ENCODE measurements at places on chromosomes 16 and 17.

- no peak for DNase-seq
Observed at GRCh38 chr17:63740464-63741142, 996 bp downstream of the STRADA start.

GRCh38 chr17:68089881-68090280 is 54.3 kb downstream of the KPNA2 start:
- no peak for DNase-seq

DNA sequence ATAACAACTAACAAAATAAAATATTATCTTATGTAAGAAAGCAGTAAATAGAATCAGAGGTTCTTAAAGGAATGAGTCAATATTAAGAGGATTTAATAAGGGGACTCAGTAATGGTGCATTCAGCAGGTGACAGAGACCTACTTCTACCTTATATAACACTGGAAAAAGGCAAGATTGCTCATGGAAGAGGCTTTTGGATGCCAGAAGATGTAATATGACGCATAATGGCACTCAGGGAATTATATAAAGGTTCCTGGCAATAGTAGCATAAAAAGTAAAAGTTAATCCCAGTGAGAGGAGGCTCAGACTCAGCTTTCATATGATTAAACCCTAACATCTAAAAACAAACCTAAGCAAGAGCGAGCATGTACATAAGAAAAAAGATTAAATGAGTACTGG is 136.0 kb upstream of the NACA2 start:
- DNase-seq, result no peak

DNA sequence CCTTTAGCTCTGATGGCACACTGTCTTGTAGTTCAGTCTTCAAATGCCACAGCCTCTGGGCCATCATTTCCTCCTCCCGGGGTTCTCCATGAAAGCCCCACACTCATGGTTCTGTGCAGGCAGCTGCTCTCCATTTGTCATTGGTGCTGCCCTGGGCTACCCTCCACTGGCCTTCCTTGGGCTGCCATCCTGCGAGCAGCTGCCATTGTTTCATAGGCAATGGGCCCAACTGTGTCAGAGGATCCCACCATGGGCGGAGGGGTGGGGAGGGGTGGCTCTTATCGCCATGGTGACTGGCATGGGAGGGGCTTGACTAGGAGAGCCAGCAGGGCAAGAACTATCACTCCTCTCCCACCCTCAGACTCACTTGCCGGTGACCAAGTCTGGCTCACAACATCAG is 38.6 kb upstream of the BRD7 start:
- DNase-seq, result no peak

GRCh38 chr17:56185491-56186221 is 32.4 kb downstream of the ANKFN1 start:
- no peak for DNase-seq

DNA sequence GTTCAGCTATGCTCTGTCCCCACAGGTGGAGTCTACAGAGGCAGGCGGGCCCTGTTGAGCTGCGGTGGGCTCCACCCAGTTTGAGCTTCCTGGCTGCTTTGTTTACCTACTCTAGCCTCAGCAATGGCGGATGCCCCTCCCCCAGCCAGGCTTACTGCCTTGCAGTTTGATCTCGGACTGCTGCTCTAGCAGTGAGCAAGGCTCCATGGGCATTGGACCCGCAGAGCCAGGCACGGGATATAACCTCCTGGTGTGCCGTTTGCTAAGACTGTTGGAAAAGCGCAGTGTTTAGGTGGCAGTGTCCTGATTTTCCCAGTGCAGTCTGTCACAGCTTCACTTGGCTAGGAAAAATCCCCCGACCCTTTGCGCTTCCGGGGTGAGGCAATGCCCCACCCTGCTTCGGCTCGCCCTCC is 89.1 kb downstream of the BCAS3 start:
- no peak for DNase-seq

GRCh38 chr17:72307836-72308235 is 187.0 kb downstream of the SOX9 start:
- DNase-seq, result no peak

GRCh38 chr16:73205153-73205886 is 157.4 kb upstream of the ZFHX3 start:
- no peak for DNase-seq

GRCh38 chr16:29834079-29834478 is 13.8 kb downstream of the MVP start:
- no peak for DNase-seq

GRCh38 chr17:55540414-55541091 is 29.3 kb upstream of the SMIM36 start:
- DNase-seq, result no peak

- no peak for DNase-seq
Observed at GRCh38 chr17:17944743-17945142, 27.5 kb downstream of the TOM1L2 start.

- no peak for DNase-seq
Observed at GRCh38 chr17:41619036-41619926, 5.1 kb downstream of the KRT17 start.

GRCh38 chr16:72025404-72026114 is 17.0 kb downstream of the DHODH start:
- no peak for DNase-seq

GRCh38 chr16:28067604-28068379 is 4.3 kb upstream of the GSG1L start:
- DNase-seq, result no peak

GRCh38 chr17:2862197-2862596 is 66.0 kb downstream of the RAP1GAP2 start:
- no peak for DNase-seq

- no peak for DNase-seq
Observed at GRCh38 chr17:58004060-58004459, 3.0 kb downstream of the SRSF1 start.

DNA sequence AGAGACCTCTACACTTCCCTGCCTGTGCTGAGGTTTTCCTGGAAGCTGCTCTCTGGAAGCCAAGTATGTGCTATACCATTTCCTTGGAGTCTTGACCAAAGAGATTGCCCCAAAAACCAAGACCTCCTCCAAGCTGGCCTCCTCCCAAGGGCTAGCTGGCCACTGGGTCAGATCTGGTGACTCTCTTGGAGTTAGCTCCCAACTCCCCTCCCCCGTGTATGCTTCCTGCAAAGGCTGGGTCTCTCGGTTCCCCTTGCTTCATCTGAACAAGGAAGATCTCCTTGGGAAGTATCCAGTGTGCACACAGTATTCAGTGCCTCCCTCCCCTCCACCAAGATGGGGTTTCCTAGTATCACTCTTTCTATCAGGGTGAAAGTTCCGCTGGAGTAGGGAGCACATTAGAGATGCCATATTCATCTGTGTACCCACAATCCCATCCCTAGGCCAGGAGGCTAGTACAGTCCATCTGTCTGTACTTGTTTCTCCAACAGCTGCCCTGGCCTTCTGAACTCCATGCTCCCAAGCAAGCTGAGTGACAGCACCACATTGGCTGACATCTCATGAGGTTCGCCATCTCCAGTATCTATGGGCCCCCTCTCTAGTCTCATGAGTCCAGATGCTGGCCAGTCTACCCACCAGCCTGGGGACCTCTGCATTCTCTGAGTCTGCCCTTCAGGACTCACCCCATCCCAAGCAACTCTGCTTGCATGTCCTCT is 3.2 kb downstream of the GAS7 start:
- no peak for DNase-seq

DNA sequence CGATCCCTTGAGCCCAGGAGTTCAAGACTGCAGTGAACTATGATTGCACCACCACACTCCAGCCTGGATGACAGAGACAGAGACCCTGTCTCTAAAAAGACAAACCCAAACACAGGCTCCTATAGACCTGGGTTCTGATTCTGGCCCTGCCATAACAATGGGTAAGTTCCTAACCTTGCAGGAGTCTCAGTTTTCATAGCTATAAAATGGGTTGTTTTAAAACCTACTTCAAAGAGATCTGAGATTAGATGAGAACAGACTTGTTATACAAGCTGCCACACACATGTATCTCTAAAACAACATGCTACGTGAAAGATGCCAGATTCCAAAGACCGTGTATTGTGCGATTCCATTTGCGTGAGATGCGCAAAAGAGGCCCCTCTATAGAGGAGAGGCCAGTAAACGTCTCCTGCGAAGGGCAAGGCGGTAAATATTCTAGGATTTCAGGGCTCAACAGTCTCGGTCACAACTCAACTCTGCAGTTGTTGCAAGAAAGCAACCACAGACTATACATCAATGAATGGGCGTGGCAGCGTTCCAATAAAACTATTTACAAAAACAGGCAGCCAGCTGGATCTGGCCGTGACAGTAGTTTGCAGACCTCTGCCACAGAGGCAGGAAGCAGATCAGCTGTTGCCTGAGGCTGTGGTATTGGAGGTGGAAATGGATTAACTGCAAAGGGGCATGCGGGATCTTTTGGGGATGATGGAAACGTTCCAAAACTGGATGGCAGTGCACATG is 5.9 kb downstream of the CORO7 start:
- DNase-seq, result no peak

DNA sequence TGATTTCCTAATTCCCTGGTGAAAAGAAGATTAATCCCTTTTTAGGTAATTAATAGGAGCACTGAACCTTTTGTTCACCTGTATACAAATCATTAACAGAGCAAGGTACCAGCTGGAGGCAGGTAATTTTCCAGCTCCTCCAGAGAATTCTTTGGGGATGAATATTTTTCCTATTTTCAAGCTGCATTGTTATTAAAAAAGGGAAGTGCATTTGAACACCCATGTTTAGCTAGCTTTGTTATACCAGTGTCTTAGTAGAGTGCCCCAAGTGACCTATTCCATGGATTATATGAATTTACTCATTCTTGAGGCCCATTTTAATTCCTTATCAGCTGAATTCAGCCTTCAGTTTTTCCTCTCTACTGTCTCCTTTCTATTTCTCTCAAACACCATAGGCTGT is 73.2 kb upstream of the GOT2 start:
- DNase-seq, result no peak

All from stimulated activated CD8-positive, alpha-beta memory T cell treated with anti-CD3 and anti-CD28 coated beads, Interleukin-7, amount 100 ng/mL, for 48 hours (primary cell).